ENCODE measurements at places on chromosomes 12 and 14.

DNA sequence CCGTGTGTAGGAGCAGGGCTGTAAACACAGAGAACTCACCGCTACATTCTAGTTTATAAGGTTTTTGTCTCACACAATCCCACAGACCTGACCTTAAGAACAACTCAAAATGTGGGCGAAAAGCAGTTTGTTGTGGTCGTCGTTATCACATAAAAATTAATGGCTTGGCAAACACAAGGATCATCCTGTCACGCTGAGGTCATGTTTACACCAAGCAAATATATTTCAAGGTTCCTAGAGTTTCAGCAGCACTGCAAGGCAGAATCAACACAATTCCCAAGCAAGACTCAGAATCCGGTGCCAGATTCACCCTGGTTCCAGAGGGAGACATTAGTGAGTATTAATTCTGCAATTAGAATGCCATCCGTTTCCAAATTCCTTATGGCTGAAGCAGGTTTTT lies 30.1 kb upstream of the MAP1LC3B2 start:
- DNase-seq, result no peak

GRCh38 chr12:53213348-53213747 lies 6.3 kb upstream of the ITGB7 start:
- no peak for DNase-seq

- no peak for DNase-seq
Observed at GRCh38 chr12:15979096-15980092, 68.3 kb downstream of the DERA start.

DNA sequence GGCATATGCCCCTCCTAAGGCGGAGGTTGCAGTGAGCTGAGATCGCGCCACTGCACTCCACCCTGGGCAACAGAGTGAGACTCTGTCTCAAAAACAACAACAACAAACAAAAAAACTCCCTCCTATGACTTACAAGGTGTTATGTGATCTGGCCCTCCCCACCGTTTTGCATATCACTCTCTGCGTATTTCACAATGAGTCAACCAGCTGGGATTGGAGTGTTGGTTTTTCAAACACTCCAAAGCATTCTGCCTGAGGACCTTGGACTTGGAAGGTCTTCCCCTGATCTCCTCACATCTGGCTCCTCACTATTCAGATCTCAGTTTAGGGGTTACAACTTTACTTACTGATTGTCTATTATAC lies 14.0 kb downstream of the MANSC1 start:
- no peak for DNase-seq

DNA sequence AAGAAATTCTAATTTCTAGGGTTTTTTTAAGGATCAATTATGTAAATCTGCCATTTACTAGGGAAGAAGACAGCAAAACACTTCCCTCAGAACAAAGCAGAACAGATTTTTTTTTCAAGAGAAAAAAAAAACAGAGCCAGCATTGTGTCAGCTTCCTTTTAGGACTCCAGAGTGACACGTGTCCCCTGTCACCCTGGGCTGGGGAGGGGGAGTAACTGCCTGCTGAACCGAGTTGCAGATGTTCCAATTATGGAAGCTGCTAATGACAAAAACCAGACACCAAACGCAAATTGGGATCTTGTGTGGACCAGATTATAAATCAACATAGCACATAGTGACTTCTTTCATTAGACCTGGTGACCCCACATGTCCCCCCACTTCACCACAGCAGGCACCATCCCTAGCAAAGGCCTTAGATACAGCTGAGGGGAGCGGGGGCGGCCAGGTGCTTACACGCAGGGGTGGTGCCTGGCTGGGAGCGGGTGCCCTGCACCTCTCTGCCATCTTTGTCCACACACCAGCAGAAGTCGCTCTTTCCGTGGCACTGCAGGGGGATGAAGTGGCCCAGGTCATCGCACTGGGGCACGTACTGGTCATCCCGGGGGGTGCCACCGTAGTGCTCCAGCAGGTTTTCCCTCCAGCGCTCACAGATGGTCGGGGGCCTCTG lies 25.4 kb downstream of the RTRAF start:
- no peak for DNase-seq

- no peak for DNase-seq
Observed at GRCh38 chr12:3077572-3078081, 448 bp downstream of the TSPAN9 start.

DNA sequence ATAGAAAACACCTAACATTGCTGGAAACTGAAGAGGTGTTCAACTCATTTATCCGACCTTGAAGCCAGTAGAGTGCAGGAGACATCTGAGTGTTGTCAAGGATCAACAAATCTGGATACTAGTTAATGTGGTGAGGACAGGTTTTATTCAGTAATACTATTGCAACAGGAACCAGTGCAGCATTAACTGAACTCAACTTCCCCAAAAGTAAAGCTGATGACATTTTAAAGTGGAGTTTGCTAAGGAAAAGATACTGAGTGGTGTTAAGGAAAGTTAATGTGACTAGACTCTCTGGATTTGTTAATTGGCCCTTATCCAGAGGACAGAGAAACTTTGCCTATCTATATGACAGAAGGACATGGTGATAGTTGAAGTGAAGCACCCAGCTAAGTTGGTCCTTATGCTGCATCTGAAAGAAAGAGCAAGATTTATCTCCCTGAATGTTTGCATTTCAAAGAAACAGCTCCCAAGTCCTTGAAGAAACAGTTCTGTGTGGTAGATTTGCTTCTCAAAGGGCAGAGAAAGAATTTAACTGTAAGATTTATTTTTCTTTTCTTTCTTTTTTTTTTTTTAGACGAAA lies 1.2 kb upstream of the CLEC7A start:
- no peak for DNase-seq

DNA sequence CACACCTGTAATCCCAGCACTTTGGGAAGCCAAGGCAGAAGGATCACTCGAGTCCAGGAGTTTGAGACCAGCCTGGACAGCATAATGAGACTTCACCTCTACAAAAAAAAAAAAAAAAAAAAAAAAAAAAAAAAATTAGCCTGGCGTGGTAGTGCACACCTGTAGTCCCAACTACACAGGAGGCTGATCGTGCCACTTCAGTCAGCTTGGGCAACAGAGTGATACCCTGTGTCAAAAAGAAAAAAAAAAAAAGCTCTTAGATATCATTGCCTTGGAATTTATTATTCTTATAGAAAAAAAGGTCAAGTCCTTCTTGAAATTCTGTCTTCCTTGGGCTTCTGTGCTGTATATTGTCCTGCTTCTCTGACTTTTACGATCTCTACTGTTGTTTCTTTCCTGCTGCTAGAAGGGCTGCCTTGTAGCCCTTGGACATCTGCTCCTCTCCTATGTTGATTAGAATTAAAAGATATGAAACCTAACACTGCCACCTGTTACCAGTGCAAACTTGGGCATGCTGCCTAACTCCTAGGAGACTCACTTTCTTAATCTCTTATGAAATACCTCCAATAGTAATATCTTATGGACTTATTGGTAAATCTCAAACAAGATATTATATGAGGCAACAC lies 5.7 kb downstream of the TMEM19 start:
- DNase-seq, result no peak

GRCh38 chr14:54901380-54902142 lies 1.1 kb downstream of the GCH1 start:
- no peak for DNase-seq

DNA sequence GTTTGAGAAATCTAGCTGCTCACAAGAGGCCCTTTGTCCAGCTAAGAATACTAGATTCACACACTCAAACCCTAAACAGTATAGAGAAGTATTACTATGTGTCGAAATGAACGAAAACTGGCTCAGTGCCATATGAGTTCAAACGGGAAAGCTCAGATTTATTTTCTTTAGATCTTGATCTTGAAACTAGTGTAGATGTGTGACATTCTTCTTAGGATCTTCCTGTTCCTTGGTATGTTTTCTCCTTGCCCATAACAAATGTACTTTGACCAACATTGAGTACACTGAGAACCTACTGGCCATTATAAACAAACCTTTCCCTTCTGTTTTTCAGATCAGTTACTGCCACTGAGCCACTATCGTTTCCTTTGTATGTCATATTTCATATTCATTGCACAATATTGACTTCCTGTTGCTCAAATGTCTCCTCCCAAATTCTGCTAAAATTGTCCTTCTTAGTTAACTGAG lies 21.3 kb downstream of the MYBPC1 start:
- no peak for DNase-seq

DNA sequence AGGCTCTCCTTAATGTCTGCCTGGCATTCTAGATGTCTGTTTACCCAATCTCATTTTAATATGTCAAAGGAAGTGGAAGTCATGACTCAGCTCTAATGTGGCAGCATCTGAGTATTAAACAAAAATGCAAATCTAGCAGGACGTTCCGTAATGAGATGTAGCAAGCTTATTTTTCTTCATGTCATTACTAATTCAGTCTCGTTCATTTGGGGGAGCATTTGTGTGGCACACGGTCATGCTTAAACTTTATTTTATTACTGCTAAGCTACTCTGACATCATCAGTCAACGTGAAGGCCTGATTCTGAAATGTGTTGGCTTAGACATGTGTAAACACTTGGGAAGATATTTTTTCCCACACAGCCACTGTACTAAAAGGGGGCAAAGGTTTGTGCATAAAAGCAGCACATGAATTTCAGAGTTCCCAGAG lies 326.7 kb upstream of the TMPO start:
- no peak for DNase-seq

DNA sequence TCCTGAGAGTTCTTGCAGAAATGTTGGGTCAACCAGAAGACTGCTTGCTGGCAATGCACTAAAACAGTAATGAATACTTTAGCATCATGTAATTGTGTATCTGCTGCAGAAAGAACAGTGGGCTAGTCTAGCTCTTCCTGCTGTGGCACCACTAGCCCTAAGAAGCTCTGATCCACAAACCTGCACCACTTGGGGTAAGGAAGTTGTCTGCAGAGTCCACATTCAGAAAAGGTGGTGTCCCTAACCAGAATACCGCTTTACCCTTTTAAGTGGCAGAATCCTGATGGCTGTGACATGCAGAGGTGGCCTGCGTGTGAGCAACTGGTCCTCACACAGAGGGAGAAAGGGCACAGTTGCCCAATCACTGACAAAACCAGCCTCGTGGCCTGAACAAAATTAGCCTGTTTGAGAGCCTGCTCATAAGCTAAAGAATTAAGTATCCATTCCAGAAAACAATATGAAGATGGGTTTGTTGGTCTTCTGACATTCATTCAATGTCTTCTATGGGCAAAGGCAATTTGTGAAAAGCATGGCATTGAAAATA lies 165.8 kb downstream of the PPM1H start:
- no peak for DNase-seq

DNA sequence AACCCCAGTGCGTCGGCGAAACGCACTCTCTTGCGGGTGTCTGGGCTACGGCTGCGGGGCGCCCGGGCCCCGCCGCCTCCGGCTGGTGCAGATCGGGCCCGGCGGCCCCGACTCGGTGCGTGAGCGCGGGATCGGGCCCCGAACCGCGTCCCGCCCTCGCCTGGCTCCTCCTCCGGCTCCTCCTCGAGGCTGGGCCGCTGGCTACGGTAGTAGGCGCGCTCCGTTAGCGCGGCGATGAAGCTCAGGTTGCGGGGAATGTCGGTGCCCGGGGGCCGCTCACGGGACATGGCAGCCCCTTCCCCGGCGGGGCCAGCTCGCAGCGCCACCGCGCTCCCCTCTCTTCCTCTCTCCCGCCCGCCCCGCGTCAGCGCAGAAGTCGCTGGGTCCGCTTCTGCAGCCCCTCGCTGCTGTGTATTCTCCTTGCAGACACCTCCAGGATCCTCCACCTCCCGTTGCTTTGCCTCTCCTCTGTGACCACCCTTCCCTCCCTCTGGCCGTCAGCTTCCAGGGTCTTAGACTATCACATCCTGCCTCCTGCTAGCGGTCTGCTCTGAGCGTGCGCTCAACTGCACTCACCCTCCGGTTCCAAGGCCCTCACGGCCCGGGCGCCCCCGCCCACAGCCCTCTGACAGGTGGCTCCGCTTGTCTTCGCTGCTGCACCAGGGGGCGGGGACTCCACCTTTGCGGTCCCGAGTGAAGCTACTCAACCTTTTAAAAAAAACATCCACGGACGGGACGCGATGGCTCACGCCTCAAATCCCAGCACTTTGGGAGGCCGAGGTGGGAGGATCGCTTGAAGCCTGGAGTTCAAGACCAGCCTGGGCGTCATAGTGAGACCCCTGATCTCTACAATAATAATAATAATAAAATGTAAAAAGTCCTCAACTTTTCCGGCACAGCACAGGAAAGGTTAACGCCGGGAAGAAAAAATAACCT lies at the start of gene PPP1R3E:
Gene PPP1R3E, minus strand, starts transcription at position 570 of the 936 bp plus-strand sequence. Its CDS starts 283 bp downstream, at position 287.
- no peak for DNase-seq

- peak; percentile 14 for DNase-seq
Observed at GRCh38 chr14:91249841-91250616, 5.5 kb upstream of the GPR68 start.

- DNase-seq, result no peak
Observed at GRCh38 chr14:92039063-92039718, 668 bp downstream of the TRIP11 start.

GRCh38 chr14:20295067-20295466 lies 10.7 kb downstream of the TTC5 start:
- no peak for DNase-seq

DNA sequence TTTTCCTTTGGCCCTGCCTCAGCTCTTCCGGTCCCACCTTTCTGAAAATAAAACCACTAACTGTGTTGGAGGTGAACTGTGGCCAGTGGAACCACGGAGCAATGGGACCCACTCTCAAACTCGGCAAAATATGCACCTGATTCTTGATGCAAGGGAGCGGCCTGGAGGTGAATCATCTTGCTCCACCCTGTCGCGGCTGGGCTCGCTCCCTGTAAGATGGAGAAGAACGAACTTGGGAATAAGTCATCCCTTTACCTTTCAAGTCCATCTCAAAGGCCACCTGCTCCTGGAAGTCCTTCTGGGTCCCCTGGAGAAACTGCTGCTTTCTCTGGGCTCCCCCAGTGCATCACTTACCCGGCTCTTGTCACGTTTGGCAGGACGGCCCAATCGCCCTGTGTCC lies 309.9 kb downstream of the BCL11B start:
- DNase-seq, result no peak

DNA sequence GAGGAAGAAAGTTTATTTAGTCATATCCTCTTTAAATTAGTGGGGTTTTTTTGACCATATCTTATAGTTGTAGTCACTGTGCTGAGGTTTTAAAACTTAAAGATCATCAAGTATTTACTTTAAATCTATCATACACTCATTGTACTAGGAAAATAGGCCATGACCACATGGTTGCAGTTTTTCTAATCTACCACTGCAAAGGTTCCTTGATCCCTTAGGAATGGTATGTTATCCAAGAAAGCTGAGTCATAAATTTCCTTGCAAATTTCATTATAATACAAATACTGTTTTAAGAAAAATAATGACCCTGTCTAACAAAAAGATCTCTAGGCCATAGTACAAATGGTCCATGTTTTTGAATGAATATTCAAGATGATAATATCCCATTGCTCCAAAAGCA lies 74.7 kb downstream of the DBX2 start:
- no peak for DNase-seq

DNA sequence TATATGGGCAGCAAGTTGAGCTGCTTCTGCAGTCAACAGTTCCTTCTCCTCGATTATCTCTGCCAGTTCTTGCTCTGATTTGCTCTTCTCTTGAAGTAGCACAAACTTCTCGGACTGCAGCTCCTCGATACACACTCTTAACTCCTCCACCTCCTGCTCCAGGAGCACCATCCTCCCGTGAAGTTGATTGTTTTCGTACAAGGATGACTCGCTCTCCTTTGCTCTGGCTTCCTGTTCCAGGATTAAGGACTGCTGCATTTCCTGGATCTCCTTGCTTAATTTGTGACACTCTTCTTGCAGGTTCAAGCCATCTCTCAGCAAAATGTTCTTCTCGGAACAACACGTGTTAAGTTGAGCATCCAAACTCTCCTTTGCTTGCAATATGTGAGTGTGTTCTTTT lies 56.2 kb upstream of the VPS33A start:
- no peak for DNase-seq

- DNase-seq, result no peak
Observed at GRCh38 chr14:76591266-76591665, 170.0 kb upstream of the VASH1 start.

- no peak for DNase-seq
Observed at GRCh38 chr14:53452005-53452673, 299.0 kb upstream of the DDHD1 start.

GRCh38 chr12:31440586-31440985 lies 114.6 kb upstream of the SINHCAF start:
- DNase-seq, result no peak
